ENCODE measurements at places on chromosomes 7 and 10.
A peak's percentile ranks its signal among the peaks of the same experiment; 100 is the strongest.

DNA sequence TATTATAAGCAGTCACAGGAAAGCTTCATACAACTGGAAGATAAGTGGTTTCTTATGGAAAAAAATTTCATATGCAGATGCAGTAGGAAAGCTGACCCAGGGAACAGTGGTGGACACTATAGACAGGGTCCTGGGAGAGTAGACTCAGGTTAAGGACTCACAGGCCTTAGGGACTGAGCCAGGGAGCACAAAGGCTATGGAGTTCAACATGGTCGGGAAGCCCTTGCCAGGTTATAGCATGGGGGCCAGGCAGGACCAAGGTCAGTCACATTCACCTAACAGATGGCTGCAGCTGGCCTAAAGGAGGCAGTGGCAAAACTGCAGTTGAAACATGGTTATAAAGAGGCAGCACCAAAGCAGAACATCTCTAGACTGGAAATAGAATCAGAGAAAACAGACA is 54.9 kb upstream of the UNC5B start:
- DNase-seq: no peak

DNA sequence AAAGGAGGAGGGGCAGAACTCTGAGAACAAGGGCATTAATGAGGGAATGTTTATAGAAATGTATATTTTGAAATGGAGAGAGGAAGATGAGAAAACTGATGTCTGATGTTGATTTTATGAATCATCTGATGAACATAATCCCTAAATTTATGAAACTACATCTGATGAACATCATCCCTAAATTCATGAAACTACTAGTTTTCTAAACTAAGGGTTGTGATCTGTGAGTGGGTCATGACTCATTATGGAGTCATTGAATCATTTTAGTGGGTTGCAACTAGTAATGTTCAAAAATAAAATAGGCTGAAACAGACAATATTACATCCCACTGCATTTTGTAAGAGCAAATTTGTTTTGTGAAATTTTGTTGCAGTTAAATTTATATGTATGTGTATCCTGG is 442.6 kb upstream of the TEX47 start:
- no peak for DNase-seq

DNA sequence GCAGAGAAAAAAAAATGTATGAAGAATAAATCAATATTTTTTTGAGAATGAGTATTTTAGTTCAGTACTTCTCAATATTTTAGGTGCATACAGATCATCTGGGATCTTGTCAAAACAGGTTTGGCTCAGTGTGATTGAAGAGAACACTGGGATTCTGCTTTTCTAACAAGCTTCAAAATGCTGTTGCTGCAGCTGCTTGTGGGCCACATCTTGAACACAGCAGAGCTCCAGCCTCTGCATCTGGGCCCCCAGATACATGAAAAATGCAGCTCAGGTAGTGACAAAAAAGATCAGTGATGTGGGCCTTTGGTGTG is 1177.1 kb upstream of the C7orf33 start:
- no peak for DNase-seq

DNA sequence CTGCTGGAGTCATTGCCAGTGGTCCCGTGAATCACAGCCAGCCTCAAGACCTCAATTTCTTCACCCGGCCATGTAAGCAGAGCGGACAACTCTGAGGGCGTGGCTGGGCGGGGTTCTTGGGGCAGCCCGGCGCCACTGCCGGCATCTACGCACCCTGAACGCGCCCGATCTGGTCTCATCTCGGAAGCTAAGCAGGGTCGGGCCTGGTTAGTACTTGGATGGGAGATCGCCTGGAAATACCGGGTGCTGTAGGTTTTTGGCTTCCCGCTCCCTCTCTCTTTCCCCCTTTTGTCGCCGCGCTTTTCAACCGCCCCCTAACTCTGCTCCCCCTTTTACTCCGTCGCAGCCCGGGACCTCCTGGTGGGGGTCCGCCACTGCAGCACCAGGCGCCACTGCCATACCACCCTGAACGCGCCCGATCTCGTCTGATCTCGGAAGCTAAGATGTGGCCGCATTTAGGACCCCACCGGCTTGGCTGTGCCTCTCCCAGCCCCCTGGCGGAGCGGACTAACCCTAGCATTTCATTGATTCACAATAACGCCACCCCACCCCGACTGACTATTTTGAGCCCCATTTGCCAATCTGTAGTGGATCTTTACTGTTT is 25.3 kb downstream of the GARIN1A start:
- DNase-seq: peak; percentile 57

DNA sequence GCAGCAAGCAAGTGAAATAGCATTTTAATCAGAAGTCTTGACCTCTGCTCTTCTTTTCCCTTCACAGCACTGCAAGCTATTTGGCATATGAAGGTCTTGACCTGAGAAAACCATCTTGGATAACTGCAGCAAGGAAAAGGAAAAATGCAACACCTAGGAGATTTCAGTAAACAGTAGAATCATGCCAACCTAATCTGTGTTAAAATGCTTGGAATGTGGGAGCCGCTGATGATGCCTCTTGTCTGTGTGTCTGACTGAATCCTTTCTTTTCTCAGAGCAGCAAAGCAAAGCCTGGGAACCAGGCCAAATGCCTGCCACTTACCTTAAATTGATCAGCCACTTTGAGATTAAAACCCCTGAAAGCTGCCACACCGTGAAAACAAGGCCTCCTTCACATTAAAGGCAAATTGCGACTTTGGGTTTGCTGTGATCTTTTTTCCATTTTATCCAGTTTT is 80.4 kb upstream of the CDK6 start:
- no peak for DNase-seq

Measured in stimulated activated CD8-positive, alpha-beta memory T cell treated with anti-CD3 and anti-CD28 coated beads, Interleukin-15, amount 100 ng/mL, for 48 hours (primary cell).